Amygdala (tissue), 56 donors: ENCODE measurements at places on chromosomes 7 and 10.

DNA sequence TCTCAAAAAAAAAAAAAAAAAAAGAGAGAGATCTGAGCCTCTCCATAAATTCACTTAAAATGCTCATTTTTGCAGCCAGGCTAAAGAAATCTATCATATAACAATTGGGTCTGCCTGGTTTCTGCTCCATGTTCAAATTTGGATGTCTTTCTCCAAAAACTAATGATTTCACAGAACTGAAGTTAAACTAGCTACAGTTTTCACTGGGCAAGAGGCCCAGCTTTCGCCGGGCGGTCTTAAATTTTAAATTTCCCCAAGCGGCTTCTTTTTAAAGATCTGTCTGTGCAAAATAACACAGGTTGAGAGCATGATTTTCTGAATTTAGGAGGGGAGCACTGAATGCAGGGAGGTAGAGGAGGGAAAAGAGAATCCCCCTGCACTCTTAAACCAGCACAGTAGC lies 603.4 kb downstream of the KCNMA1 start:
- DNase-seq: no peak

GRCh38 chr7:137007001-137007694 lies 138.7 kb downstream of the CHRM2 start:
- DNase-seq: no peak

DNA sequence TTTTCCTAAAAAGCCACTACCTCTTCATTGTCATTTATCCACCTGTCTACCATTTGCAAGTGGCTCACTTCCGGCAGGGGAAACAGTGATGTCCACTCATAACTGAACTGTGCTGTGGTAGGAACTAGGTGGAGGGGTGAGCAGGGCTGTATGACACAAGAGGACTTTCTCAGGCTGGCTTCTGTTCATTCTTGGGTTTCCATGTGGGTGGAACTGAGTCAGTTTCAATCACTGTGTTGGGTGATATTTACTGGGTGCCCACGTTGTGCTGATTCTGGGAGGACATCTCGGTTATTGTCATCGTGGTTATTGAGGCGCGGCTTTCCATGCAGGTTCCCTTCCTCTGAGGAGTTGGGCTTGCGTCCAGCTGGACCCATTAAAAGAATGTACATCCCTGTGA lies 38.8 kb downstream of the RAMP3 start:
- DNase-seq: no peak

- no peak for DNase-seq
These were observed 23.9 kb upstream of the MPP7 start for GRCh38 chr10:28326516-28327490.

GRCh38 chr7:50207251-50207564 lies 97.3 kb upstream of the IKZF1 start:
- DNase-seq: no peak

DNA sequence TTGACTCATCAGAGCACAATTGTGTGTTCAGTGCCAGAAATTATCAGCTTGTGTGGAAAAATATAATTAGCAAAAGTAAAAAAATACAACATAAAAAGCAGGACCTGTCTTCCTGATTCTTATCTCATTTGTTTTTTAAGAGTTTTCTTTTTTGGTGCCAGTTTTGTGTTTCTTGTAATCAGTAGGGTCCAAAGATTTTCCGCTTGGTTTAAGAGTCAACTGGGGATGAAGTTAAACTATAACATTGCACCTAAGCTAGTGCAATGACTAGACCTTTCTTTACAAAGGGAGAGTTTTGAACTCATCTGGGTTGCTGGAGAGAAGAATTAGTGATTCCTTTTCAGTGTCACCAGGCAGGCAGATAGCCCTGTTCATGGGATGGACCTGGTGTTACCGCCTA lies 113.4 kb downstream of the PLPP4 start:
- DNase-seq: no peak

DNA sequence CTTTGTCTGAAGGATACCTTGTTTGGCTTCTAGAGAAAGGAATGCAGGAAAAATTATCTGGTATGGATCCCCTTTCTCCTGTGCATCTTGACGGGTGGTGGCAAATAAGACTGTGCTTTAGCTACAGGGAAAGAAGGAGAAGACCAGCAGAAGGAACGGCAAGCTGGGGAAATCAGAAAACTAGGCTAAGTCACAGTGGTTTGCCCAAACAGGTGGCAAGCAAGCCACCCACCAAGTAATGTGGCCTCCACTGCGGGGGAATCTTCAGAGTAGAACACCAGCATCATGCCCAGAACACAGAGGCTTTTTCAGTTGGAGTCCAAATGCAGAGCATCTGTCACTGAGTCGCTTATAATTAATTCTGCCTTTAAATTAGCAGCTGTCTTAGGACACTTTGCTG lies 282.8 kb downstream of the PHF14 start:
- no peak for DNase-seq

DNA sequence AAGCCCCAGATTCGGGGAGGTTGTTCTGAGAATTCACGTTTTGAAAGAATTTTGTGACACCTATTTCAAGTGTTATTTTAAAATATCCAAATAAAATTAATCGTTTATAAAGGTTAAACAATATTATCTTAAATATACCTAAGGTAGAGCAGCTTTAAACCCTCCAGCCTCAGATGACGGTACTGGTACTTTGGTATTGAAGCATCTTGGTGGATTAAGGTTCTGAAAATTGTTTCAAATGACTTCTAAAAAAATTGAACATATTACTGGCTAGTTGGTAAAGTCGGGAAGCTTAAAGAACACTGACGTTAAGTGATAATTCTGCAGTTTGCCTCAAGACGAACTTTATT lies 392 bp upstream of the HUS1 start:
- DNase-seq: no peak

- no peak for DNase-seq
These were observed 248.8 kb downstream of the CELF2 start for GRCh38 chr10:11266426-11266825.

DNA sequence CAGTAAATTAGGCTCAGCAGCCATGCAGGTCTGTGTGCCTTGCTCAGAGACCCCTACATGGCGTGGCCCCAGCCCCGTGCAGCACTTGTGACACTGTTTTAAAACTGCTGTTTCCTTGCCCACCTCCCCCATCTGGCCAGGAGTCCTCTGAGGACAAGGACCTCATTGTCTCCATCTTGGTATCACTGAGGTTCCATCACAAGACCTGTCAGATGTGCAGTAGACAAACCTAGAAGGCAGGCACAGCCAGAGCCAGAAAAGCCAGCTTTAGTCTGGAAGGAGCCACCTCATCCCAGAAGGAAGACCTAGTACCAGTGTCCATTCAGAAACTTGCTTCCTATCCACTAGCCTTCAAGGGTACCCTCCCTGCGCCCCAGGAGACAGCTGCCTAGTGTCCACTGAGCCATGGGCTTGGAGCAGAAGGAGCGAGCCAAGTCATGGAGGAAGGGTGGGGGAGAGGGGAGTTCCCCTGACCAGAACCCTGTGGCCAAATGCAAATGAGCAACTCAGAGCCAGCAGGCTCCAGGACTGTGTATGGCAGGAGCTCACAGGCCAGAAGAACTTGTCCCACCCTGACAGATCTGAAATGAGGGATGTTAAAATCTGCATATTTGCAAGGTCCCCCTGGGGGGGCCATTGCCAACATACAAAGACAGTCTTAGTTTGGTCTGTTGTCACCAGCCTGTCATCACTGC lies 176.1 kb downstream of the SH3PXD2A start:
- no peak for DNase-seq

DNA sequence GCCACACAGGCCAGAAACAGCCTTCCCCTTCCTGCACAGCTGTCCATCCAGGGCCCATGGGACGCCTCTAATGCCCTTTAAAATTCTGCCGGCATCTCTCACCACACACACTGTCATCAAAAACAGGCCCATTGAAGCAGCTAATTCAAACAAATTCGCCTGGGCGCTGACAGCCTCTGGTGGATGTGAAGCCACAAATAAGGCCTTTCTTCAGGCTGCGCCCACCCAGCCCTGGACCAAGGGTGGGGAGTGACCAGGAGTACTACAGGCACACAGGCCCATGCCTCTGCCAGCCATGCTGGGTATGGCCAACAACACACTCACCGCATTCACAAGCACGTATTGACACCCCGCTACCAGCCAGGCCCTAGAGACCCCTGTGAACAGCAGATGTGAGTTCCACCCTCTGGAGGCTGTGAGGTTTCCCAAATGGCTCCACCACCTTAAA lies 54.6 kb downstream of the SLIT1 start:
- no peak for DNase-seq

- no peak for DNase-seq
These were observed 20.8 kb downstream of the SCRN1 start for GRCh38 chr7:29968683-29969395.

DNA sequence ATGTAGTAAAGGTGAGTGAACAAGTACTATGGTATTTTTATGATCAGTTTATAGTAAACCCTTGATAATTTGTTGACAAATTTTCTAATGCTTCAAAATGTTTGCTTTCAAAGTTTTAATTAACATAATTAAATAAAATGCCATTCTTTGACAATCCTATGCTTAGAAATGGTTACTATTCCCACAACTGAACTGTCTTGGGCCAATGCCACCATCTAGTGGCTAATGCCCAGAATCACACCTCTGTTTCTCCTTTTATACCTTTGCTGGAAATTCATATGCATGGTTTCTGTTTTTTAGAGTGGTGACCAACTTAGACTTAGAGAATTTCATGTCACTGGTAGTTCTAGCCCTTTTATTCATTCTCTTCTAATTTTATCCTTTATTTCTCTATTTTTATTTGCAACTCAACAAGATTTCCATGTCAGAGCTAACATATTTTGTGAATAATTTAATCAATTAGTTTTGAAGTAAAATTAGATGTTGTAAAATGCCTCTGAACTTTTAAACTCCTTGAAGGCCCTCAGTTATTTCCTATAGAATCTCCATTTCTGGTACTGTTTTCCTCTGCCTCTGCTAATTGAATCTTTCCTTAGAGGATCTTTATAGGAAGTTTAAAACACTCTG lies 31.1 kb downstream of the PCGF5 start:
- no peak for DNase-seq

DNA sequence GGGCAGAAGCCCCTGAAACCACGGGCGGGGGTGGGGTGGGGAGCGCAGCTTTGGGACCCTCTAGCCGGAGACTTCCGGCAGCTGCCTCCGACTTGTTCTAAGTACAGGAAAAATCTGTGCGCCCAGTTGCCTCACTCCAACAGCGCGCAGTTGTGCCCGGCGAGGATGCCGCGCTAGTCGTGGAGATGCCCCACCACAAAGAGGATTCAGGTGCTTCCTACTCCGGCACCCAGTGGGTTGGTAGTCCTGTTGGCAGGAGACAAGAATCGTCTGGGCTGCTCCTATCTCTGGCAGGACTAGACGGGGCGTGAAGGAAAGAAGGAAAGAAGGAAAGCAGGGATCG lies 465 bp upstream of the NPY start:
- no peak for DNase-seq

DNA sequence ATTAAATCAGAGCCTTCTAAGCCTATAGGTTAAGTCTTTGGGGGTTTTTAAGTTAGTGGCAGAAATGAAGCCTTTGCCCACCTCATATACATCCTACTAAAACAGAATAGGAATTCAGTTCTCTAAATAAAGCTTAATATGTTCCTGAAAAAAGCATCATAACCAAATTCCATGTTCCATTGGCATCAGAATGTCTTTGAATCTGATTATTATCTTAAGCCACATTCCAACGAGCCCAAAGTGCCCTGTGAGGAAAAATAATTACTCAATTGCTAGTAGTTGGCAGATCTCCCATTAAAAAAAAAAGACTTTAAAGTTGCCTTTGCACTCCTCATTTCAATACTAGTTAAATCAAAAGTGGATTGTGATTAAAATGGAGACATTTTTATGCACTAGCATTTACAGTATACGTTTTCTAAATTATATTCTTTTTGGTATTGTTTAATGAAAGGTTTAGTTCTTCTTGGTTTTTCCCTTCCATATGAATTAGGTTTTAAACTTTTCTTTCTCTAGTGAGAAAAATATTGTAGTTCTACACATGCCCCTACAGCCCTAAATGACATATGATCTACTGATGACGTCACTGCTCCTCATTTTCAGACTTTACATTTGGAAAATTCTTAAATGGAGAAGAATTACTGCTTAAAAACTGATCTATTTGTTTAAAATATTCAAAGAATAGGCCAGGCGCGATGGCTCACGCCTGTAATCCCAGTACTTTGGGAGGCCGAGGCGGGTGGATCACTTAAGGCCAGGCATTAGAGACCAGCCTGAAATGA lies 54.3 kb upstream of the CABCOCO1 start:
- DNase-seq: no peak

DNA sequence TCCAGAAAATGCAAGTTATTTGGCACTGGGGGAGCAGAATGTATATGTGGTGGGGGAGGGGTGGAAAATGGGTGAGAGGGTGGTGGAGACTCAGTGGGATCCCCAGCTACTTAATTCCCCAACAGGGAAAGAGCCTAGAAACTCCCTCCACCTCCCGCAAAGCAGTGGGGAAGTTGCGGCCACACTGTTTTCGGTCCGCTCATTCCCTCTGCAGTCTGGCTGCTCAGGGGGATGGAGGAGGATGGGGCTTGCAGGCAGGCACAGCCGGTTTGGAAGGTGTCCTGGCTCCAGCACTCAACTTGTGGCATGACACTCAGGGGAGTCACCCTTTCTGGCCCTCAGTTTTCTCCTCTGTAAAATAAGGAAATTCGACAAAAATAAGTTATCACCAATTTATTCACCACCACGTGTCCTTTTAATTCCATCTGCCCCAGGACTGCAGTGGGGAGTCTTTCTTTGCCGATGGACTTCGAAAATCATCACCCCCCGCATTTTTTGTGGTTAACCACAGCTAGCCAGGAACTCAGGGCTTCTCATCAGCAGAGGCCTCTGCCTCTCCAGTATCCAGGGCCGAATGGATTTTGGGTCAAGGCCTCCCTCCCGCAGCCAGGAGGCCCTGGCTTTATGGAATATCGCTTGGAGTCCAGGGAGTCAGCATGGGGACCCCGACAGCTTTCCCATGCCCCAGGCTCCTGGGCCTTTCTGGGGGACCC lies 1.6 kb upstream of the HTRA1 start:
- no peak for DNase-seq

DNA sequence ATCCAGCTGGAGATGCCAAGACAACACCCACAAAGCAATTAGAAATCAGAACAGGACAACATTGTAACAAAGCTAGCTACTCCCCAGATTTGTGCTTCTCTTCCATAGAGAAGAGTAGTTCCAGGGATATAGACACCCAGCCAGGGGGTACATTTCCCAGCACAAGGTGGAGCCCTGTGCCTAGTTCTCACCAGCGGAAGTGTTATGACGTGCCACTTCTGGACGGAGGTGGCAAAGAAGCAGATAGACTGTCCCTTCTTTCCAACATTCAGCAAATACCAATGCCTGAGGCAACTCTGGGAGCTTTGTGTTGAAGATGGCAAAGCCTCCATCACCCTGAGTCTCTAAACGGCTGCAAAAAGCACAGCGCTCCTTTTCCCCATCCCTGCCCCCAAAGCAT lies 23.4 kb upstream of the GSAP start:
- DNase-seq: peak; percentile 63

GRCh38 chr7:39758234-39758970 lies 135.0 kb downstream of the RALA start:
- DNase-seq: no peak
